ENCODE measurements at places on chromosomes 4 and X.
A peak's percentile ranks its signal among the peaks of the same experiment; 100 is the strongest.

- DNase-seq: no peak
Observed at GRCh38 chr4:98687876-98688275, 29.5 kb upstream of the TSPAN5 start.

GRCh38 chr4:123418351-123418931, 21.8 kb downstream of the SPRY1 start:
- no peak for DNase-seq

- DNase-seq: peak; percentile 69
Observed at GRCh38 chrX:103918050-103918449, 44.4 kb upstream of the TMSB15B start.

DNA sequence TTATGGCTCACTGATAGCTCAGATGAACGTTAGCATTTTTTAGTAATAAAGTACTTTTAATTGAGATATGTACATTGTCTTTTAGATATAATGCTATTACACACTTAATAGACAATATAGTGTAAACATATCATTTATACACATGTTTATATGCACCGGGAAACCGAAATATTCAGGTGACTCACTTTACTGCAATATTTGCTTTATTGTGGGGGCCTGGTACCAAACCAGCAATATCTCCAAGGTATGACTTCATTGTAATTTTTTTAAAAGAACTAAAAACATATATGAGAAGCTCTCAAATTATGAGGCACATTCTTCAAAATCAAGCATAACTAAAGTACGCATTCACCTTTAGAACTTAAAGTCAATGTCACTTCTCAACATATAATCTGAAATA, 231.2 kb upstream of the SLC7A11 start:
- DNase-seq: no peak

DNA sequence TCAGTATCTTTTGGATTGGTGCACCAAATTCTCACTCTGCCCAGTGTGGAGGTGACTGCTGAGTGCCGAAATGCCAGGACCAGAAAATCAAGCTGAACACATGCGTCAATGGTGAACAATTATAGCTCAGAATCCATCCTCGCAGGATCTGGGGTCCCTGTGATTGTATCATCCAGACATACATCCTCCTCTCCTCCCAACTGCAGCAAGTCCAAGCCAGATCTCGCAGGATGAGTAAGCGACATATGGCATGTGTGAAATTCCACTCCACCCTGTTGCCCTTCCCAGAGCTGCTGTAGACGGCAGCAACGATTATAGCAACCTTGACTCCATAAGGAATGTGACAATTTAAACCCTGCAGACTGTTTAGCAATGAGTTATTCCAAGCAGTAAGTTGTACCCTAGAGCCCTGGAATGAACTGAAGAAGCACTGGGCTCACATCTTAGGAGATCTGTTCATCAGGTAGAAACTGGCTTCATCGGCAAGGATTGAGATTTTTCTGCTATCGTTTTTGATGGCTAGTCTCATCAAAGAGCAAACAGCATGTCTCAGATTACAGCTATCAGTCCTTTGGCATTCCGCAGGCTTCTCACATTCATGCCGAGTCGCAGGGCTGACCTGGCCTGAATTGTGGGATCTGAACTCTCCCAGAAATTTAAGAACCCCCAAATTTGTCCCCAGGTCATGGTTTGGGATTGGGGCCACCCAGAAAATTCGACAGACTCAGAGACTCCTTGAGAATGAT, 35.5 kb upstream of the SORBS2 start:
- no peak for DNase-seq

DNA sequence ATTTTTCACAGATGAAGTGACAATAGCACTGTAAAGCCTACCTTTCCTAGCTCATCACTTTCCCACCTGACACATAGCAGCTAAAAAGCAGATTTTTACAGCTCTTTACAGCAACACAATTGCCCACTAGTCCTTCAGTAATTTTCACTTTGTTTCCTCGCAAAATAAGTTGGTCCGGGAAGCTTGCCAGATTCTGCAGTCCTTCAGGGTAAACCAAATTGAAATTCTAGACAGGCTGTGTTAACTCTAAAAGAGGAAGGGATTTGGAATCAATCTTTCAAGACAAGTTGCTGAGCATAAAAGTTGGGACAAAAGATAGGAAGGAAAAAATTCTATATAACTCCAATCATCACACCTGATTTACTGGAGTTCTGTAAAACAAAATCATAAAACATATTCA, 8.7 kb downstream of the C1QTNF7 start:
- DNase-seq: no peak

- no peak for DNase-seq
Observed at GRCh38 chr4:84507941-84508340, 8.8 kb upstream of the NKX6-1 start.

DNA sequence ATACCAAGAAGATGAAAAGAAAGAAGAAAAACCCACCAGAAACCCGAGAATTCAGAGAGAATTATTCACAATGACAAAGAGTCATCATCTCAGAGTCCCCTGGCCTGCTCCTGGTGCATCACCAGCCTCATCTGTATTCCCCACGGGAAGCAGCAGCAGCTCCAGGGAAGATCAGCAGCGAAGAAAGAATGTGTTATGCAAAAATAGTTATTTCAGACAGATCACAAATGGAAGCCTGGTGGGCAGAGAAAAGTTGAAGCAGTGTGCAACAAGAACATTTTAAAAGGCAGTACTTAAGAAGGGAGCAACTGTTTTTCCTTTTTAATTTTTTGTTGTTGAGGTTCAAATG, 189.2 kb downstream of the PPP3CA start:
- no peak for DNase-seq

DNA sequence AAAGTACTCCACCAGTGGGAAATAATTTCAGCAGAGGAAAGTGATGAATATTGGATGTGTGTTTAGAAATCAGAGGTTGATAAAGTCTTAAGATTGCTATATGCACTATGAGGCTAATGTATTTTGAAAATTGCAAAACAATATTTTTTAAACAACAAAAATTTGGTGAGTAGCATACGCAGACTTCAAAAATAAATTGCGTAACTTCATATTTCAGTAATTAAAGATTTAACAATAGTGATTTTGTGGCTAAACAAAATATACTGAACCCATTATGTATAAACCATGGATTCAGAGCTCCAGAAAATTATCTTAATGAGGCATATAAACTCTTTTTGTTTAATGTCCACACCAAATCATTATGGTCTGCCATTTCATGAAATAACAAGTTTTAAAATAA, 3.3 kb upstream of the TAPT1 start:
- DNase-seq: no peak

DNA sequence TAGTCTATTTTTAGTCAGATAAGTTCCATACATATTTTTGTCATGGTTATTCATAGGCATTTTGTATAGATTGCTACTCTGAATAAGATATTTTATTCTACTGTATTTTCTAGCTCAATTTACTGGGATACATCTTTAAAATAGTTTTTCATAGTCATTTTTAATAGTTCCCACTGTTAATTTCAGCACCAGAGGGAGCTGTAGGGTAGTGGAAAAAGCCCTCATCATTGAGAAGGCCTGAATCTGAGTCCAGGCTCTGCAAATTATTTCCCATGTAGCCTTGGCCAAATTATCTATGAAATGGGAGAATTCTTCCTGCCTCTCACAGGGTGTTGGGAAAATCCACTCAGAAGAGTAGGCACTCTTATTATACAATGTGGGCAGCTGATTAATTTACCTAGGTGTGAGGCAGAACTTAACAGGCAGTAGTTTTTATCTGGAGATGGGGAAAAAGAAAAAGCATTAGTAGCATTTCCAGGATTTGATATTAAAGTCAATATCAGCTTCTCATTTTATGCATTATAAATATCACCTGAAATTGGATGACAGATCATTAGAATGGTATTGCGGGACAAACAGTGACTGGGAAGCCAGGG, 102.9 kb upstream of the PAQR3 start:
- no peak for DNase-seq

- DNase-seq: no peak
Observed at GRCh38 chr4:152558396-152558795, 22.5 kb upstream of the FBXW7 start.

GRCh38 chr4:41124916-41125548, 89.3 kb downstream of the APBB2 start:
- DNase-seq: no peak

DNA sequence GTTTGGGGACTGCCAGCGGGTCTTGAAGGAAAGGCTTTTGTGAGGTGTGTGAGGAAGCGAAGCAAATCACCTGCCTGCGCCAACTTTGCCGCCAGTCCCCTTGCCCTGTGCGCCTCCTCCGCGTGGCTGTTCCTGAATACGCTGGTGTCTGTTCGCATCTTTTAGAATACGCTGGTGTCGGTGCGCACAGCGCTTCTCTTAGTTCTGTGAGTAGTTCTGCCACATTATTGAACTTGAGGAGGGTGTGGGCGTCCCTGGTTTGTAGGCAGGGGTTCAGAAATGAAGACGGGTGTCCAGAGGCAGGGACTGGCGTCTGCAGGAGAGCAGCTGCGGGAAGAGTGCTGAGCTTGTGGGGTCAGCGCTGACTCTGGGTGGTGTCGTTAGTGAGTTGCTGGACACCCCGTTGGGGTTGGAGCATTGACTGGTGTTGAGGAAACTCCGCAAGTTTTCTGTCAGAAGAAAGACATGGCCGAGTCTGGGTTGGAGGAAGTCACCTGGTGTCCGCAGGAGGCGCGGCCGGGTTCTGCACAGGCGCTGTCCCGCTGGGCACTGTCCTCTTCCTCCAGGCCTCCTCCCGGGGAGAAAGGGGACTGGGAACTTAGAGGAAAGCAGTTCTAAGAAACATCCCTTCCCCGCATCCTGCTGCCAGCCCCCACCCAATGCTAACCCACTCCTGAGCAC, 930 bp downstream of the ZNF718 start:
- DNase-seq: no peak

DNA sequence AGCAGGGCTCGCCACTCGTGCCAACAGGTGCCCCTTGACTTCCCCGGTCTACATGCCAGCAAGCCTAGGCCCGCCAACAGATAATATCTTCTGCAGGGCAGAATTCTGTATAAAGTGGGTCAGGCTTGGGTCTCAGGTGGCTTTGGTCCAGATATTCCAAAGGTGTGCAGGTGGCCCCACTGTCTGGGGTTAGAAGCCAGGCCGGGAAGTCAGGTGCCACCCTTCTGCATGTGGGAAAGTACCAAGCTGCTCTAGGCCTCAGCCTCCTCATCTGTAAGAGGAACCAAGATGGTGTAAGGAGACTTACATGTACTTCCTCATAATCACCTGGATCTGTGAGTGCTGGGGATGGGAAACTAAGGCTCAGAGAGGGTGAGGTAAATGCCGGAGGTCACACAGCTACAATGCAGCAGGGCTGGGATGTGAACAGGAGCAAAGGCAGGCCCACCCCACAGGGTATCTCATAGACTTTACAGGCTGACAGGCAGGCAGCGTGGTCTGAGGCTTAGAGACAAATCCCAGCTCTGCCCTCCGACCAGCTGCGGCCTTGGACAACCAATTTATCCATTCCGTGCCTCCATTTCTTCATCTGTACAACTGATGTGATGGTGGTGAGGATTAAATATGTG, 35.9 kb downstream of the WDR1 start:
- peak; percentile 11 for DNase-seq

GRCh38 chr4:10816571-10816970, 132.0 kb upstream of the CLNK start:
- no peak for DNase-seq

DNA sequence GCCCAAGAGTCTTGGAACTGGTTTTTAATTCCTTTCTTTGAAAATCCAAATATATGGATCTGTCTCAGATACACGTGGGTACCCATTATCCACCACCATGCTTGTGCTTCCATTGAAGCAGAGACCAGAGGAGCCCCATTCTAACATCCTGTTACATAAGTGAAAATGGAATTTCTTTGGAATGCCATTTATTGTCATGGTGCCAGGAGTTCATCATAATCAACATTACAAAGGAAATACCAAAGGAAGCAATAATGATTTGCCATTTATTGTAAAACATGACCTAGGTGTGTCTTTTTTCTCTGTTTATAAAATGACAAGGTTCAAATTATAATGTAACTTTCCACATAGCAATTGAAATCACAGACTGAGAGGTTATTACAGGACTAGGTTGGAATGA, 61.7 kb downstream of the PALLD start:
- DNase-seq: no peak

GRCh38 chr4:164377277-164377676, 376.7 kb upstream of the SMIM31 start:
- no peak for DNase-seq

DNA sequence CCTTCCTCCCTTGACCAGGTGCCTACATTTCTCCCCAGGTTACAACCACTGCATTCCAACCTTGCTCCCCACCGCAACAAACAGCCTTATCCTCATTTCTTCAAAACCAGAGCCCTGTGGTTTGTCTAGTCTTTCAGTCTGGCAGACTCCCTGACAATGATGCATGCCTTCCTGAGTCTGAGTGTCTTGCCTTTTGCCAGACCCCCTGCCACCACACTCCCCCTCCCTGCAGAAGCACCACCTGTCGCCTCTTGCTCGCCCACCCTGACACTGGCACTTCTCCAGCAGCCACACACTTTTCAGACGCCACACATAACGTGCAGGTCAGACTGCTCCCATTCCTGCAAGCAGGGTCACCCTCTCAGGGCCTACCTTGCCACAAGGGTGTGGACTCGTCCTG, 349.2 kb upstream of the NOCT start:
- DNase-seq: no peak

GRCh38 chr4:123976285-123976684, 579.7 kb downstream of the SPRY1 start:
- no peak for DNase-seq

GRCh38 chrX:111180750-111181240, 84.8 kb downstream of the PAK3 start:
- no peak for DNase-seq

GRCh38 chr4:113007151-113007550, 42.3 kb upstream of the ANK2 start:
- DNase-seq: no peak

- no peak for DNase-seq
Observed at GRCh38 chrX:10507876-10508275, 112.5 kb downstream of the MID1 start.

- DNase-seq: no peak
Observed at GRCh38 chr4:108382751-108383150, 214.0 kb upstream of the LEF1 start.

DNA sequence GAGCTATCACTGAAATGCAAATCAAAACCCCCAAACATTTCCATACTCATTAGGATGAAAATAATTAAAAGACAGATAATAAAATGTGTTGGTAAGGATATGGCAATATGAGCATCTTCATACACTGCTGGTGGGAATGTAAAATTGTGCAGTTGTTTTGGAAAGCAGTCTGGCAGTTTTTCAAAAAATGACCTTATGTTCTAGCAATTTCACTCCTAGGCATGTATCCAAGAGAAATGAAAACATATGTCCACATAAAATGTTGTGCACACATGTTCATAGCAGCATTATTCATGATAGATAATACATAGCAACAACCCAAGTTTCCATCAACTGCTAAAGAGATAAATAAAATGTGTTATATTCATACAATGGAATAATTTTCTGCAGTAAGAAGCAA, 14.8 kb upstream of the GPRASP2 start:
- no peak for DNase-seq

DNA sequence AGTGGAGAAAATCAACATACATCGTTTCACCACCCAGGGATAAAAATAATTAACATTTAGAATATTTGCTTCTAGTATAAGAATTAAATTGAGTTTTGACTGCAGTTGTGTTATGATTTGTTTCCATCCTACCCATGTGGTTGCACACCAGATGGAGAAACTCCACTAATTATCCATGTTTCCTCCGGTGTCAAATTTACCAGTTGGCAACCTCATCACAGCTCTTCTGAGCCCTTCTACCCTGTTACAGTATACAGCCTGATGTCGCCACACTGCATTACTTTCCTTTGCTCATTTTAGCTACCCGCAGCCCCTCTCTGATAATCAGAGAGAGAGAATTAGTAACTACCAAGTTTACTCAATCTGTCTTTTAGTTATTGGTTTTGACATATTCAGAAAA, 411.2 kb downstream of the DTHD1 start:
- DNase-seq: no peak

Measured in activated T-cell treated with anti-CD3 and anti-CD28 coated beads, Interleukin-2, amount 50 U/mL, for 48 hours (primary cell).